ENCODE measurements at places on chromosomes 7 and 10. TPM values are rescaled to one million over a fixed set of nuclear protein-coding genes. Genes with fewer than 3 reads are reported as not detected.

DNA sequence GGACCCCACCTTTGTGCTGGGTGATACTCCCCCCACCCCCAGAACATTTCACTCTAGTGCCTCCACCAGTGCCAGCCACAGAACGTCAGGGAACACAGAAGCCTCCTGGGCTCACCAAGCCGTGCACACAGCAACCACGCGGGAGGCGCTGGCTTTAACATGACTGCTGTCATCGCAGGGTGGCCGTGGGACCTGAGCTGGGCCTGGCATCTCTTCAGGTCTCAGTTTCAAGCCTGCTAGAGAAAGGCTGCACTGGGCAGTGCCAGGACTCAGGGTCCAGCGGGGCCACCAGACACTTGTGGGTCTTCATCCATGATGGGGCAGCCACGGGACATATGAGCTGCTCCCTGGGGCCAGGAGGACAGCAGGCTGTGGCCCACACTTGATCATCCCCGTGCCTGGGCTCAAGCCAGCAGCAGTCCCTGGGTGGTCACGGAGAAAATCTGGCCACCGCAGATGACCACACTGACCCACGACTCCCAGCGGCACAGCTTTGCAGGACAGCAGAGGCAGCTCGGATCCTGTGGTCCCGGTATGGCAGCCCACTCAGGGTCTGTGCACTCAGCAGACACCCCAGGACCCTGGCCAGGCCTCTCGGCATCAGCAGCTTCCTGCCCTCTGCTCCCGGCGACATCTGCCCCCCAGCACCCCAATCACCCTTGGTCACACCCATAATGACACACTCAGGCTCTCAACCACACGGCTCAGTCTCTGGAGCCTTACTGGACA, 44.2 kb downstream of the CAMK2B start:
- DNase-seq = no peak

GRCh38 chr10:34305189-34305588, 509.9 kb downstream of the PARD3 start:
- DNase-seq = no peak

DNA sequence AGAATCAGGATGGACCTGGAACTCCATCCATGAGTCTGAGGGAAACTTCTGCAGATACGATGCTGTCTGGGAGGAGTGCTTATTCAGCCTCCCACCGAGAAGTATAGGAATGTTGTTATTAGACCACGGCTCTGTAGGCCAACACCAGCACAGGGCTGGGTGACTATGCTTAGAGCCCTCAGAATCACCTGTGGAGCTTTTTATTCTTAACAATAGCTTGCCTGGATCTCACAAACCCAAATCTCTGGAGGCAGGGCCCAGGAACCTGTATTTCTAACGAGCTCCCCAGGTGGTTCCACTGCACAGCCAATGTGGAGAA, 55.6 kb upstream of the ARID5B start:
- no peak for DNase-seq

- no peak for DNase-seq
Observed at GRCh38 chr7:101990811-101991418, 173.5 kb downstream of the CUX1 start.

GRCh38 chr10:129898706-129899268, 65.3 kb downstream of the EBF3 start:
- DNase-seq = no peak

The CYP3A7 gene
- not detected for total RNA-seq

The ANKRD30A gene
- not detected for total RNA-seq

DNA sequence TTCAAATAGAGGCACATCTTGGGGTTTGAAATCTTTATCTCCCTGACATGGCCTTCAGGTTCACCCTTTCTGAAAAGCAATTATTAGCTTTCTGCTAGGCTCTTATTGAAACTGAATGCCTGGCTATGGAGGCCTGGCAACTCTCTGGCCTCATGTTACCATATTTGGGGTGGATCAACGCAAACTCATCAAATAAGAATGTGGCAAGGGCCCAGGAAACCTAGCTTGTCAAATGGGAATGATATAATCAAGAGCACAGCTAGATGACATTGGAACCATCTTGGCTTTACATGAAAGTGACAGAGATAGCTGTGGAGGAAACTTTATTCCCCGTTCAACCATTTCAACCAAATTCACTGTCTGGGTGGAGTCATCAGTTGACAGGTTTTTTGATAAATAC, 202.8 kb upstream of the SMIM30 start:
- no peak for DNase-seq

- DNase-seq = no peak
Observed at GRCh38 chr10:111974325-111974724, 209.2 kb downstream of the GPAM start.

The ABCF2 gene
- 12.3 TPM for total RNA-seq

The AEBP1 gene
- 20.3 TPM for total RNA-seq

GRCh38 chr10:46245381-46245900, 41.4 kb upstream of the ANTXRL start:
- DNase-seq = no peak

The IFIT1B gene
- total RNA-seq = 0.11 TPM

DNA sequence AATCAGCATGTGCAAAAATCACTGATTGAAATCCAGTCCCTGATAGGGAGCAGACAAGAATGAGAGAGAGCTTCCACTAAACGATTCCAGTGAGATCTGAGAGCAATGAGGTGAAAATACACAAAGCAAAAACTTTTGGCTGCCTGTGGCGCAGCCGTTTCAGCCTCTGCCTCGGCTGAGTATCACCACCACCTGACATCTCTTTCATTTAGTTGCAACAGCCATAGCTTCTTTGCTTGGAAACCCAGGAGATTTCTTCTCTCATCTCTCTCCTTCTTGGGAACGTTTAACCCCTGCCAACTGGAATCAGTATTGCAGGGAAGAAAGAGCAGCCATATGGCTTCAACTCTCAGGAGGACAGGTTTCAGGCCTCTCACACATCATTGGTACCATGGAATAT, 237.3 kb upstream of the AGK start:
- DNase-seq = no peak

GRCh38 chr7:37248396-37248861, 200.2 kb downstream of the ELMO1 start:
- DNase-seq = no peak

GRCh38 chr7:1192171-1192676, 32.2 kb upstream of the ZFAND2A start:
- DNase-seq = no peak

GRCh38 chr7:25527665-25528170, 299.4 kb upstream of the NPVF start:
- no peak for DNase-seq

- DNase-seq = no peak
Observed at GRCh38 chr10:67770537-67770936, 67.5 kb downstream of the DNAJC12 start.

GRCh38 chr10:121312587-121312986, 285.7 kb downstream of the FGFR2 start:
- no peak for DNase-seq

DNA sequence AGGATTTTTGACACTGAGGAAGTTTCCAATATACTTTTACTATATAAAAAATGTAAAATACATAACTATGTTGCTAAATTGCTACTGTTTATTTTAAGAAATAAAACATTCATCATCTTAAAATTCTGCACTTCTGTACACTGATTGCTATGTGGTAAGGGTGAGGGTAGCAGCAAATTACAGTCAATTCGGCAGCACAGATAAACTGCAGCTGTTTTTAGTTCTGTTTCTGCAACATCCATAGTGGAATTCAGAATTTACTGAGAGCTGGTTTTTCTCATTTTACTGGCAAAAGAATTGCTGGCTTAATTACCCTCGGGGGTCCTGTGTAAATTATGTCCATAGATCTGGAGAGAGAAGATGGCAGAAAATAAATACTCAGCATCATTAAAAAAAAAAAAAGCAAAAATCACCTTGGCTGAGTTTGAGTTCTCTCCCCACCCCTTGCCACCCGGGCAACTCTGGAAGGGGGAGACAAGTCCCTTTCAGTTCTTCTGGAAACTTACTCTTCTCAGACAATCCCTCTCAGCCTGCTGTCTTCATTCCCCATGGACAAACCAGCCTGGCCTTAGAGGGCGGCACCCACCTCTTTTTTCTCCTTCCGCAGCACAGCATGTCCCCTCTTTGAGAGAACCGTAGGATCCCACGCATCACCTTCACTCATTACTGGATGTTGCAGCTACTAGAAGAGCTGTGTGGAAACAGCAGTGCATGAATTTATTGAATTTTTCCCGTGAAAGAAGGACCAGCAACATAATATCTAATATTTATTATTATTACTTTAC, 501.1 kb upstream of the CELF2 start:
- no peak for DNase-seq

The SLC18A3 gene
- total RNA-seq = not detected

The LLCFC1 gene
- total RNA-seq = not detected

The NOS3 gene
- 3.9 TPM for total RNA-seq

The UNCX gene
- total RNA-seq = not detected

The LIPF gene
- not detected for total RNA-seq

DNA sequence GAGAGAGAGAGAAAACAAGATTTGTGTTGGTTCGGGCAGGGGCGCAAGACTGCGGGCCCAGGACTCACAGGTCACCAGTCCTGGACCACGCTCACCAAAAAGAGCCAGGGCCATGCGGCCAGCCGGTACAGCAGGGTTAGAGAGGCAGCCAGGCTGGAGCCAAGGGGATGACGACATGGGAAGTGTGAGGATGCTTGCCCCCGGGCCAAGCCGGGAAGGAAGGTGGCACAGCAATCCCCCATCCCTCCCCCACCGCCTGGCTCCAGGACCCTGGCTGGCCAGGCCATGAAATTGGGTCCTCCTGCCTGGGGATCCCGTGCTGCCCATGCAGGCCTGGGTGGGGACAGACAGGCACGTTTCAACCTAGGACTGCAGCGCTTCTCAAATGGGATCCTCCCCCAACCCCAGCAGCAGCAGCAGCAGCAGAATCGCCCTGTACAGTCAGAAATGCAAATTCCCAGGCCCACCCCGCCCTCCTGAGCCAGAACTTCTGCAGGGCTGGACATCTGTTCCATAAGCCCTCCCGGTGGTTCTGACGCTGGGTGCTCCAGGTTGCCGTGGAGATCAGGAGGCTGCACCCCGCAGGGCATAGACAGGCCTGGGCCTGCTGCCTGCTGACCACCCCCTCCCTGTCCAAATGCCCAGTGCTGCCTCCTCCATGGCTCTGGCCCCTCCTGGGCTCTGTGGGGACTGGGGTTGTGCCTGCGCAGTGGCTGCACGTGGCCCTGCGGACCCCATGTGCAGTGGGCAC, 35.0 kb downstream of the YKT6 start:
- no peak for DNase-seq

DNA sequence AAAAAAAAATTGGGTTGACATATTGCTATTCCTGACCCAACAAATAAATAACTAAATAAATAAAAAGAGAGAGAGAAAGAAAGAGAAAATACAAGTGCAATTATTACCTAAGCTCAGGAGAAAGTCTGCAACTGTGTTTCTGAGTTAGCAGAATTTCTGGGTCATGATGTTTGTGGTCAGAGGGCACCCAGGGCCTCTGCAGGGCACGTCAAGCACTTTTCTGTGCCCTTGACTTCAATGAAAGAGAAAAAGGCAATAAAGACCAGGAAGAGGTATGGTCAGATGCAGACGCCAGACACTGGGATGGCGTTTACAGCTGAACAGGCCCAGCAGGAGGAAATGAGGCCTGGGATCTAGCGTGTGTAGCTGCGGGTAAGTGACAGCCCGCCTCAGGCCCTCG, 160.9 kb upstream of the GDF10 start:
- DNase-seq = no peak

DNA sequence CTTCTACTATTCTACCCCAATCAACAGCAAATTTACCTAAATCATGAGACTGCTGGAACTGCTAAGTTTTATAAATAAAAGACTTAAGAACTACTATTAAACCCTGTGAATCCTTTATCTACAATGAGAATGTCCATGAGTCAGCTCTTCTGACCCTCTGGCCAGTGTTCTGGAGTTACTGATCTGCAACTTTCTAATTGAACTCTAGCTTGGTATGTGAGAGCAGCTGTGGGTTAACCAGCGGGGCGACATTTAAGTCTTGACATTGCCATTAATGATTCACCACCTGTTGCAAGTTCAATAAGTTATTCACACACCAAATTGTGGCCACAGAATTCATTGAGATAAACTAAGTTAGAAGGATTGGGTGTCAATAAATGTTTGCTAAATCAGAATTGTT, 359.8 kb downstream of the PCDH15 start:
- DNase-seq = no peak

The ABCB4 gene
- not detected for total RNA-seq

GRCh38 chr7:155002411-155003091, 373 bp downstream of the PAXIP1 start:
- no peak for DNase-seq

DNA sequence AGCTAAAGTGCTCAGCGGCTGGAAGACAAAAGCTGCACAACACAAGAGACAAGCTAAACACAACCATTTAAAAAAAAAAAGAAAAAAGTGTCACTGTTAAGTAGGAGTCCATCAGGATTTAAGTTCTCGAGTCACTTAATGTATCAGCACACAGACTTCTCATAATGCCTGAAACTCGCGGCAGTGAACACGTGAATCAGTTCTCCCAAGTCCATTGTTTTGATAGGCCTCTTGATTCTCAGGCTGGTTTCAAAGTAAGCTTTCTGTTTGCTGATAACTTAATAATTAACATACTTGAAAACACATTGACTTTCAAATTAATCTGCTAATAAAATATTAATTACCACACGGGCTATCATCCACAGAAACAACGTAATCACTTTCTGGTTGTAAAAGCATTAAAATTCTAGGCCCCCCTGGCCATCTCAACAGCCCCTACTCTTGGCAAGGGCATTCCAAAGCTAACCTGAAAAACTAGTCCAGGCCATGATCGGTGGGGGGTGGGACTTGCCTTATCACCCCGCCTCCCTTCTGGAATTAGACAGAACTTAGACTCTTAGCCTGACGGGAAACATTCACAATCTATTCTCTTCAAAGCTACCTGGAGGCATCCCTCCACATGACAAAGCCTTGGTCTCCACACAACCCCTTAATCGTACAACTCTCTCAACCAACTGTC, 129.0 kb downstream of the DIP2C start:
- DNase-seq = no peak

The DYNC1I1 gene
- total RNA-seq = 0.08 TPM

The MMP21 gene
- 0.16 TPM for total RNA-seq

The FEZF1 gene
- total RNA-seq = not detected

The VSTM4 gene
- total RNA-seq = not detected

DNA sequence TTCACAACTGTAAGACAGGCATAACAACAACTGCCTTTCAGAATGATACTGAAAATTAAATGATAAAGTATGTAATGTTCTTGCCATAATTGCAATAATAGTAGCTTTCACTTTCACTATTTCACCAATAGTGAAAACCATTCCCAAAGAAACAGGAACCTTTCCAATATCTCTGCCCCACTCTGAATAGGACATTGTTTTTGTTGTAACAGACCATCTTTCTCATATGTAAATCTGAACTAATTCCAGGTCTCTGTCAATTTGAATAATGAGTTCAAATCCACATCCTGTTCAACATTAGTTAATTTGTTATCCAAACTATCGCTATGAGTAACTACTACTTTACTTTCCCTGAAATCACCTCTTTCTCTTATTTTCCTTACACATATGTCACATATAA, 148.0 kb downstream of the LRRN3 start:
- DNase-seq = no peak
